ENCODE measurements at places on chromosomes 5 and 9. TPM values are rescaled to one million over a fixed set of nuclear protein-coding genes. Genes with fewer than 3 reads are reported as not detected.

- DNase-seq = no peak
Observed at GRCh38 chr9:20361656-20362570, 260.4 kb downstream of the MLLT3 start.

GRCh38 chr5:77893225-77893860 is 117.2 kb upstream of the TBCA start:
- no peak for DNase-seq

DNA sequence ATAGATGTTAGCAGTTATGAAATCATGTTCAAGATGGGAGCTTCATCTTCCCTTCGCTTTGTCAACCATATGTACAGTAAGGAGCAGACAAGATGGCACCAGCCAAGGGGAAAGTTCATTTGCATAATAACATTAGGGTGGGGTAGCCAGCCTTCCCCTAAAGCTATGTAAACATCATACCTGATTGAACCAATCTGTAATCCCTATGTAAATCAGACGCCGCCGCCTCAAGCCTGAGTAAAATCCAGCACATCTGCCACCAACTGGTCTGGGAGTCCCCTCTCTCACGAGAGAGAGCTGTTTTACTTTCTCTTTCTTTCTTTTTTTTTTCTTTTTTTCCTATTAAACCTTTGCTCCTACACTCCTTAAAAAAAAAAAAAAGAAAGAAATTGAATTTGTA is 30.8 kb upstream of the REEP2 start:
- DNase-seq = no peak

- DNase-seq = no peak
Observed at GRCh38 chr9:108640230-108640629, 215.6 kb downstream of the ACTL7B start.

- DNase-seq = no peak
Observed at GRCh38 chr9:18903450-18903849, 129.6 kb downstream of the SAXO1 start.

DNA sequence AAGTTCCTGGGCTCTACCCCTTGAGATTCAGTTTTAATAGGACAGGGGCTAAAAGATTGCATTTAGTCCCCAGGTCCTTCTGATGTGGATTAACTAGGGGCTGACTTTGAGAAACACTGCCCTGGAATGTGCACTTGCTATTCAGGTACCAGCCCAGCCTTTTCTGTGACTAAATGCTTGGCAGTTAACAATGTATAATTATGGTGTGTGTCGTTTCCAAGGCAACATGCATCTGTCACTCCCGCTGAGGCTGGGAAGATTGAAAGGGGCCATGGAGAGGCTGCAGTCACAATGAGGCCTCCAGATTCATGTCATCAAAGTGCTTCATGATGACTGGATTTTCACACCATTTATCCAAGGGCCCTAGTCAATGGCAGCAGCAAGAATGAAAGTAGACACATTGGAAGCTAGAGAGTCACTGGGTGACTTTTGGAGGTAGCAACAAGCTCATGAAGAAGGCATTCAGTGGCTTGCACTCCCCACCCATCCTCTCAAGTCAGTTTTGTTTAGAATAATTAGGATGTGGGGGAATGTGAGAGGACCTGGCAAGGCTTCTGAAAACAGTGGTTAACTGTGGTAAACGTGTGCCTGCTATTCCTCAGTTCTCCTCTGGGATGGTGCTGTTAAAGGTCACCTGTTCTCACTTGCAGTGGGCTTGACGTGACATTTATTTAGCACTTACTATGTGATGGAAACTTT is 28.3 kb downstream of the RAI14 start:
- DNase-seq = no peak

GRCh38 chr5:88886252-88886651 is 3.3 kb upstream of the MEF2C start:
- DNase-seq = no peak

DNA sequence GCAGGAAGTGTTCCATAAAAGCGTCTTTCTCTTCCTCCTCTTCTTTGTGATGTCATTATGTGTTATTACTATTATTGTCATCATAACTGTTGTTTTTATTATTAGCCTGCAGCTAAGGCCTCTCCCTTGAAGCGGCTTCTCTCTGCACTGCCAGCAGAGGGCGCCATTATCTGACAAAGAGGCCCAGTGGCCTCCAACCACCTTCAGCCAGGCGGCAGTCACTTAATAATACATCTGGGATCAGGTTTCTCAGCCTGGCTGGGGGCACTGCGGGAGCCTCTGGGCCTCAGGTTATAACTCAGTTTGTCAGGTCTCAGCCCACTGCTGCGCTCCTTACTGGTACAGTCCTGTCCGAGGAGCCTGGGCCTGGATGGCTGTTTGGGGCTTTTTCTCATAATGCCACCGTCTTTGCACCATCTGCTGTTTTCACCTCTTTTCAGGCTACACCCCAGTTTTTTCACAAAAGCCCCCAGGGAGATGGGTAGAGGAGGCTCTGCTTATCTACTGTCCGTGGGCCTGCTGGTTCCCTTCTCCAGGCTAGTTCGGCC is 281.9 kb downstream of the NSG2 start:
- DNase-seq = no peak

GRCh38 chr5:118722122-118723020 is 266.0 kb downstream of the DTWD2 start:
- no peak for DNase-seq

DNA sequence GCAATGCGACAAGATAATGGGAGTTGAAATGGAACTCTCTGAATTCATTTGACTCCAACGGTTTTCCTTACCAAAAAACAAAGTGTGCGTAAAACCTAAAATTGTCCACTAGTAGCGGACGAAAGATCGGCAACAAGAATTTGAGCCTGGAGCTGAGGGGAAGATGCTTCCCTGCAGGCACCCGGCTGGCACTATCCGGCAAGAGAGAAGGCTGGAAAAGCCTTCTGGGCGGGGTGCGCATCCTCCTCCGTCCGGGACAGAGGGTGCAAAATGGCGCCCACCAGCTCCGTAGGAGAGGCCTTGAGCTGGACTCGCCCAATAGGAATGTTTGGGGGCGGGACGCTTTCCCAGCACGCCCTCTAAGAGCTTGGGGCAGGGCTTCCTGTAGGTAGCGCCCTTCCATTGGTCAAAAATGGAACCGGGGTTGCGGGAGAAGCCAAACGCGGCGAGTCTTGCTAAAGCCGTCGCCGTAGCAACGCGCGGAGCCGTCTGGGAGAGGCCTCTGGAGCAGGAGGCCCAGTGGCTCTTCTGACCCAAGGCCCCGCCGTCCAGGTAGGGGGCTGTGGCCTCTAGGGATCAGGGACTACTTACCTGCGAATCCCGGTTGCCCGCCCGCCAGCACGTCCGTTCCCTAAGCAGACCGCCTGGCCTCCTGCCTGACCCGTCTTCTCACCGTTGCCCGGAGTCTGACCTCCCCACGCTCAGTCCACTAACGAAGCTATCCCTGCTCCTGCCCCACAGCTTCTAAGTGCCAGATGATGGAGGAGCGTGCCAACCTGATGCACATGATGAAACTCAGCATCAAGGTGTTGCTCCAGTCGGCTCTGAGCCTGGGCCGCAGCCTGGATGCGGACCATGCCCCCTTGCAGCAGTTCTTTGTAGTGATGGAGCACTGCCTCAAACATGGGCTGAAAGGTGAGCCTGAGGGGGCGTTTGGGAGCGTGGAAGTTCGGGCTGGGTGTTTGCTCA is 9.2 kb downstream of the RUFY1 start:
- peak; percentile 99 for DNase-seq

- DNase-seq = no peak
Observed at GRCh38 chr5:40955313-40955712, 46.0 kb downstream of the C7 start.

- no peak for DNase-seq
Observed at GRCh38 chr5:159100782-159101646, 1.3 kb upstream of the EBF1 start.

The LCN9 gene
- polyA plus RNA-seq = not detected

The ASTN2 gene
- polyA plus RNA-seq = 0.60 TPM

Data from sigmoid colon (tissue), 7 donors.